ENCODE measurements at places on chromosomes 4 and X.

DNA sequence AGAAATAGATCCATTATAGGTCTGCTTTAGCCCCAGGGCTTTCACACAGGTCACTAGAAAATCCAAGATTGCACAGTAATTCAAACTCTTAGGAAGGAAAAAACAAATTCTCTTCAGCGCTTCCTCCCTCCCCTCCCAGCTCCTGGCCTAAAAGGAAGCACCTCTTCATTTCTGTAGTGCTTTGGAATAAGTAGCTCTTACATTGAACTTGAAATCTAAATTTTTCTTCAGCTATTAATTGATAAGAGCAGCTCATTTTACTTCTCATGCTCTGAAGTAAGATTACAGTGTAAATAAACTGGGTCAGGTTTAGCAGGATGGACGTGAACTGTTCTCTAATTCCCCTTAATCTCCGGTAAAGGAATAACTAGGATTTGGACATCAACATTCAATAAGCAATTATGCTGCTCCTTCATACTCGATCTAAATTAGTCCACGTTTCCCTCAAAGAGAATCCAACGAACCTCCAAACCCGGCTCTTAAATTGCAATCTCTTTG, 10.9 kb upstream of the SEL1L3 start:
- no peak for DNase-seq

DNA sequence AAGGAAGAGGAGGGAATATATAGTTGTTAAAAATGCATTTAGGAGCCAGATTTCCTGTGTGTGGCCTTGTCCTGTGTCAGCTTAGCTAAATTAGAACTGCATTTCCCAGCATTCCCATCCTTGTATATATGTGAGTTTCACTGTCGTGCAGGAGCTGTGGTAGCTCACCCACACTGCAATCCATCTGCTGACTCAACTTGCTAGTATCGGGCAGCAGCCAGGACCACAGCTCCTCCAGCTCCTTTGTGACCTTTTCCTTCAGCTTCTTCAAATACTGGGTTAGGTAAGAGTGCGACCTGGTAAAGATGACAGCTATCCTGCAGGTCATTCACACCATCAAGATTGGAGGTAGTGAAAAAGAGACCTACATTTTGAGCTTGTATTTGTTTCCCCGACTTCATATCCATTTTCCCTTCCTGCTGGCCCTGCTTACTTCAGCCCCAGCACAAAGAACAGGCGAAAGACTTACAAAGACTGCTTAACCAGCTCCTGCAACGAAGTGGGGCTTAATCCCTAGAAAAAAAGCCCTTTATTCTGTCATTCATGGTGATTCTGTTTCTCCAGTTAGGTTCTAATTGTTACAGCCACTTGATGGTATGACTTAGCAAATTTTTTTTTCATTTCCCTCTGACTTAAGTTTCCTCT, 11.4 kb downstream of the ASIC5 start:
- DNase-seq, result no peak

- no peak for DNase-seq
These were observed 161.2 kb upstream of the AGTR2 start for GRCh38 chrX:116009346-116009745.

DNA sequence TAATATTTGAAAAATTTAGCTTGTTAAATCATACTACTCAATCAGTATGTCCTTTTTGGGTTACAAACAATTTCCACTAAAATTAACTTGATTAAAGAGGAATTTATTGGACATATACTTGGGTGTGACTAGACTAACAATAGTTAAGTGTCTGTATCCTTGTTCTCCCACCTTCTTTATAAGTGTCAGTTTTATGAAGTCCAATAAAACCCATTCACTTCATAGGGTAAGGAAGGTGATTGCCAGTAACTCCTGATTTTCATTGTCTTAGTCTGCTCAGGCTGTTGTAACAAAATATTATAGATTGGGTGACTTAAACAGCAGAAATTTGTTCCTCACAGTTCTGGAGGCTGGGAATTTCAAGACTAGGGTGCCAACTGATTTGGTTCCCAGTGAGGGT, 800.0 kb downstream of the PDHA2 start:
- no peak for DNase-seq

GRCh38 chr4:52111995-52112394, 60.9 kb downstream of the SPATA18 start:
- no peak for DNase-seq

GRCh38 chr4:184039963-184040383, 134.9 kb downstream of the STOX2 start:
- no peak for DNase-seq

GRCh38 chrX:22959204-22959920, 40.4 kb upstream of the DDX53 start:
- no peak for DNase-seq

GRCh38 chr4:86530183-86530582, 63.9 kb upstream of the PTPN13 start:
- no peak for DNase-seq

DNA sequence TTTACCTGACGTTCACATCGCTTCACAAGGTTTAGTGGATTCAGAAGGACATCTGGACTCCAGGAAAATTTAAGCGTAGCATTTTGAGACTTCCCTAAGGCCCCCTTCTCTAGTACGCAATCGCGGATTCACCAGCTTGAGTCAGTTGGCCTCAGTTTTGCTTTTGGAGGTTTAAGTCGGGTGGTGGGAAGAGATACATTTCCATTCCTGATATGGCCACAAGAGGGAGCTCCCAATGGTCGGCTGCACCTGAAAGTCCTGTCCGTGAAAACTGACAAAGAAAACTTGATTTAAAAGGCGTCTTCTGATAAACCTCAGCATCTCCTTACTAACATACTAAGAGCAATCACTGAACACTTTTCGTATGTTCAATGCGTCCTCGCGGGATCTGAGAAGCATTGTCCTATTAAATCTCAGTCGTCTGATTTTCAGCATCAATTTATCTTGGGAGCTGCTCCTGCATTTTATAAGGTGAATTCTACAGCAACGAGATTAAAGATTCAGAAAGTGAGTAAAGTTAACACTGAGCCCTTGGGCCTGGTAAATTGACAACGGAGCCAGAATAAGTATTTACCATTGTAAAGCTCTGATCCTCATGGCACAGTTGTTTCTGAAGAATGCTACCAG, 50.6 kb downstream of the LGI2 start:
- no peak for DNase-seq

GRCh38 chr4:148015058-148015457, 283.2 kb downstream of the ARHGAP10 start:
- no peak for DNase-seq
